PC-9 (cell line): ENCODE measurements at places on chromosomes 7 and 10. TPM values are rescaled to one million over a fixed set of nuclear protein-coding genes. Genes with fewer than 3 reads are reported as not detected.

The AMPH gene
- total RNA-seq, result not detected in 2 replicates

The TRPV5 gene
- total RNA-seq, result not detected in 2 replicates

The NRP1 gene
- 21.7 and 30.5 TPM in 2 replicates for total RNA-seq

The CEP55 gene
- total RNA-seq, result 29.6 and 38.9 TPM in 2 replicates

The BLNK gene
- 0.98 and 1.0 TPM in 2 replicates for total RNA-seq

The OR2A42 gene
- total RNA-seq, result not detected in 2 replicates

The SP8 gene
- not detected in 2 replicates for total RNA-seq

The MET gene
- total RNA-seq, result 237 and 287 TPM in 2 replicates

The VIM gene
- total RNA-seq, result 14.8 TPM in 2 replicates

The HECW1 gene
- 0.48 and 2.7 TPM in 2 replicates for total RNA-seq

The OLAH gene
- total RNA-seq, result not detected in 2 replicates

The SVOPL gene
- total RNA-seq, result 0.70 and 1.0 TPM in 2 replicates

The PDZD7 gene
- total RNA-seq, result 2.3 and 2.8 TPM in 2 replicates

The HSPA12A gene
- total RNA-seq, result 11.3 and 12.1 TPM in 2 replicates

GRCh38 chr7:74027683-74028320 lies at the start of gene ELN:
Gene ELN, plus strand, starts transcription at chr7:74028173. Its CDS starts 15 bp downstream, at chr7:74028188.
- no peak for DNase-seq

DNA sequence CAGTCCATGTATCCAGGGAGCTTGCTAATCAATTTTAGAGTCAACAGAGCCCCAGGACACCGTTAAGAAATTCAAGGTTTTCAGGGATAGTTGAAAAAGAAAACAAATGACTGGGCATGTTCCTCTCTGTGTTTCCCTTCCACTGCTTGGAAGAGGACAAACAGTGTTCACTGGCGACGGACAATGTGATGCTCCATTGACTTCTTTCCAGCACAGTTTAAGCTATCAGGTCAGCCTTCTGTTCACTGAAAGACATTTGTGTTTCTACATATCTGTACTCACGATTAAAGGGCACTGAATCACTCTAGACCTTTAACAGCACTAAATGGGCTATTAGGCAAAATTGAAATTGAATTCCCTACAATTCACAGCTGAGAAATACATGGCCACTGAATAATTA lies 123.6 kb downstream of the RNLS start:
- DNase-seq, result no peak

GRCh38 chr10:50613150-50613549 lies 10.6 kb downstream of the SGMS1 start:
- no peak for DNase-seq

DNA sequence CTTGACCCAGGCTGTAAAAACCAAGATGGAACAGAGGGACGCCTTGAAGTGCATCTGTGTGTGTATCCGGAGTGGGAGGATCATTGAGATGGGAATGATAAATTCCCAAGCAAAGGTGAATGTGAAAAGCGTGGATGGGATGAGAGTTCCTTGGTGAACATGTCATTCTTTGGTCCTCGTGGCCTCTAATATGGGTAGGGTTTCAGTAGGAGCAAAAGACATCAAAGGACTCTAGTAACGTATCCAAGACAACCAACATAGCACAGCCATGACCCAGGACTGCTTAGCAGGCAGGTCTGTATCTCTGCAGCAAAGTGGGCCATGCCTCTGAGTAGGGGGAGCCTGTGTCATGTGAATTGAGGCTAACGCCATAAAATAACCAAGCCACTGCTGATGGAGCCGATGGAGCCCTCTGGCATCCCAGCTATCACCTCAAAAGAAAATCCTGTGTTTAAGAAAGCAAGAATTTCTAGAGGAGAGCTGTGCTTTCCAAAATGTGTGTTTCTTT lies 98.6 kb downstream of the CCDC3 start:
- no peak for DNase-seq

DNA sequence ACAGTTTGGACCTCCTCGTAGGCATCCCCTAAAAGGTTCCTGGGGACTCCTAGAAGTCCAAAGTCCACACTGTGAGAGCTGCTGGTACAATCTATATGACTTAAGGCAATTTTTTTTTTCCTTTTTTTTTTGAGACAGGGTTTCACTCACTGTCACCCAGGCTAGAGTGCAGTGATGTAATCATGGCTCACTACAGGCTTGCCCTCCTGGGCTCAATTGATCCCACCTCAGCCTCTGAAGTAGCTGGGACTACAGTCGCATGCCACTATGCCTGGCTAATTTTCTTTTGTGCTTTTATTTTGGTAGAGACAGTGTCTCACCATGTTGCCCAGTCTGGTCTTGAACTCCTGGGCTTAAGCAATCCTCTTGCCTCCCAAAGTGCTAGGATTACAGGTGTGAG lies 4.6 kb upstream of the SPOCK2 start:
- peak; percentile 24 for DNase-seq

DNA sequence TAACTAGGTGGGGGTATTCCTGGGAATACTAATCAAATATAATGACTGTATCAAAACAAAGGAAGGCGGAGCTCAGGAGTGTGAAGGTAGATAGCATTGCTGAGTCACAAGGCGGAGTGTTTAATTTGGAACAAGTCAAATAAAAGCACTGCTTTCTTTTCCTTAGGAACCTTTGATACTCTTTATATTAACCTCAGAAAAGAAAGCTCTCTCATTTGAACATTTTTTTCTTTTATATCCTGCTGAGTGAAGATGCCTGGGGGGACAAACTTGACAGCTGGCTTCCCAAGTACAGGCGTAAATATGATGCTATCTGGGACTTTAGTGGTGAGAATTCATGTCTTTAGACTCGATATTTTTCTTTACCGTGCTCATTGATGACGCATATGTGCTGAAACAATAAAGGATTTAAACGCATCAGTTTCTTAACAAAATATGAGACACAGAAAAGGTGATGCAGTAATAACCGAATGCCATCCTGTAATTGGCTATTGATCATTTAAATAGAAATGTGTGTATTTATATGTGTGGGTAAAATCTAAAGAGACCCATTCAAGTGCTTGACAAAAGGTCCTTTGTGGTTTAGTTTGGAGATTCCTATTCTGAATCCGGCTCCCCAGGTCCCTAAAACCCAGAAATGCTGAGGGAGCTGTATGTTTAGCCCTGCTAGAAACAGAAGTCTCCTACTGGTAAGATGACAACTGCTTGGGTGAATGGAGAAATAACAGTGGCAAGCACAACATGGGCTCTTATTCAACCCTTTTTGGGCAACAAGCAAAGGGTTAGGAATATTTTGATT lies 102.7 kb downstream of the PRTFDC1 start:
- DNase-seq, result peak; percentile 90

GRCh38 chr10:101123085-101123814 lies 7.8 kb upstream of the TLX1 start:
- DNase-seq, result peak; percentile 9

GRCh38 chr10:92830478-92831389 lies 17.6 kb upstream of the EXOC6 start:
- DNase-seq, result no peak

DNA sequence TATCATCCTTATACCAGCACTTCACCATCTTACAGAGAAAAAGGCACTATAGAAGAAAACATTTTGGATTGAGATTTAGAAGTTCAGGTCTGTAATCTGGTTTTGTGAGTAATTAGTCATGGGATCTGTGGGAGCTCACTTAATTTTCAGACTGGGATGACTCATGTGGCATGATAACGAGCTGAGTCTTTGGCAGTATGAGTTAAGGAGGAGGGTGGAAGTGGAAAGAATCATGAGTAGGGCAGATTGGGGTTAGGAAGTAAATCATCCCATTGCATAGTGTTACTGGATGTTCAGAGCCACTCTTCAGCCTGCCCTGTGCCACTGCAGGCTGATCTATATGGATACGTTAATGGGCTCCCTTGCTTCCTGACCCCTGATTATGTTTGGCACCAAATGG lies 64.9 kb downstream of the ZNF92 start:
- DNase-seq, result peak; percentile 46

DNA sequence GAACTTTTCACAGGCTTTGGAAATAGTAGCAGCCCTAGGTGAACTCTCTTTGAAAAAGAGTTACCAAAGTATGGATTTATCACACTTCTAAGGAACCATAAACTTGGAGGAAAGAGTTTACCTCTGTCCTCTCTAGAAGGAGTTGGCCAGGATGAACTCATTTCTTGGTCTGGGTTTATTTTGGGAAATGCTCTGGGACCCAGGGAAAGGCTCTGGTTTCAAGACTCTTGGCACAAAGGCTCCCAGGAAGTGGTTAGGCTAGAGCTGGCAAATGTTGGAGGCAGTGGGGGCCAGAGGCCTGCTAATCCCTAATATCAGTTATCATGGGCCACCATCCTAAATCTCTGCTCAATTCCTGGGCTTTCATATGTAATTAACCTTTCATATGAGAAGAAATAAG lies 36.3 kb upstream of the CDK6 start:
- DNase-seq, result no peak

DNA sequence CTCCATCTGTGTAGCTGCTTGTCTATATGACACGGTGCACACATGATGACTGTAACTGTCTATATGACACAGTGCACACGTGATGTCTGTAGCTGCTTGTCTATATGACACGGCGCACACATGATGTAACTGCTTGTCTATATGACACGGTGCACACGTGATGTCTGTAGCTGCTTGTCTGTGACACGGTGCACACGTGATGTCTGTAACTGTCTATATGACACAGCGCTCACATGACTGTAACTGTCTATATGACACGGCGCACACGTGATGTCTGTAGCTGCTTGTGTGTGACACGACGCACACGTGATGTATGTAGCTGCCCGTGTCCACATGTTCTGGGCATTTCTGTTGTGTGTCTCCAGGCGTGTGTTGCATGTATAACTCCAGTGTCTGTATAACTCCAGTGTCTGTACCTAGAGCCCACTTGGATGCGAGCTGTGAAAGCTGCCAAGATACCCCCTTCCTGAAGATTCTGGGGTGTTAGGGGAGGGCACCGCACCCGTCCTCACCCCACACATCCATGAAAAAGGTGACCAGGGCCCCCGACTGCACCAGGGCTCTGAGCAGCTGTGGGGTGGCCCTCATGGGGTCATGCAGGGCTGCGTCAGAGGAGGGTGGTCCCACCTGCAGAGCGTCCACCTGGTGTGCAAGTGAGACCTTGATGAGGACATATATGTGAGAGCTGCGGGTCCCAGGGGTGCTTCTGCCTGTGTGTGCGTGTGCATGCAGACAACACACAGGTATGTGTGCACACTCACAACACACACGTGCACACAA lies 137.9 kb downstream of the ELFN1 start:
- peak; percentile 23 for DNase-seq

DNA sequence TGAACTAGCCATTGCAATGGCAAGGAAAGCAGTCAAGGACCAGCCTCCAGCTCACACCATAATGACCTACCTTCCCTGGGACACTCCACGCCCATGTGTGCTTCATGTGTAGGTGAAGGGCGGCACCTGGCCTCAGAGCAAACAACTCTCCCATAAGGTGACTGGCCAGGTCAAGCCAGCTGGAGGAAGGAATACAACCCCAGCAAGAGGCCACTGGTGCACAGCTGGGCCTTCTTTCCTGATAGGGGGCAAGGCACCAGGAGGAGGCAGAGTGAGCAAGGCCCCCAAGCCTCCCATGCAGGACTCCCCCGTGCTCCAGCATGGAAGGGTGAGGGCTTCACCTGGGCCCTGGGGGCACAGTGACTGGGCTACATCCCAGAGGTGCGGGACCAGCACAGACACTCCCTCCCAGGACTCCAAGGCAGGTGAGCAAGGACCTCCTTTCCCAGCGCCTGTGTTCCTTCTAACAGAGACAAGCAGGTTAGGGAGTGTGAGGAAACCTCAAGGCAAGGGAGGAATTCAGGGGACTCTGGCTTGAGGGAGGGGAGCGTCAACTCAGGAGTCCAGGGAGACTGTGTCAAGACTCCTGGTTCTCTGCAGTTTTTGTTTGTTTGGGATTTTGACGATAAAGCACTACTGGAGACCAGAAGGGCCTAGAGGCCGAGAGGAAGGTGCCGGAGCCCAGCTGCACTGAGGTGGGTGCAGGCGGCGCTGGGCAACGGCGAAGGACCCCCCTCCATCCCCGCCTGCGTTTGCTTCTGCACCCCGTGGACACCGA lies 1.7 kb downstream of the PTPRN2 start:
- no peak for DNase-seq

GRCh38 chr7:10803720-10804119 lies 170.0 kb upstream of the PHF14 start:
- no peak for DNase-seq

GRCh38 chr7:117669818-117670217 lies 190.0 kb downstream of the CFTR start:
- no peak for DNase-seq

- no peak for DNase-seq
Measured at GRCh38 chr10:50607356-50607925, 16.3 kb downstream of the SGMS1 start.

GRCh38 chr10:24901686-24902399 lies 50.6 kb downstream of the PRTFDC1 start:
- peak; percentile 69 for DNase-seq

GRCh38 chr7:20279979-20280378 lies 50.7 kb upstream of the ITGB8 start:
- DNase-seq, result no peak

DNA sequence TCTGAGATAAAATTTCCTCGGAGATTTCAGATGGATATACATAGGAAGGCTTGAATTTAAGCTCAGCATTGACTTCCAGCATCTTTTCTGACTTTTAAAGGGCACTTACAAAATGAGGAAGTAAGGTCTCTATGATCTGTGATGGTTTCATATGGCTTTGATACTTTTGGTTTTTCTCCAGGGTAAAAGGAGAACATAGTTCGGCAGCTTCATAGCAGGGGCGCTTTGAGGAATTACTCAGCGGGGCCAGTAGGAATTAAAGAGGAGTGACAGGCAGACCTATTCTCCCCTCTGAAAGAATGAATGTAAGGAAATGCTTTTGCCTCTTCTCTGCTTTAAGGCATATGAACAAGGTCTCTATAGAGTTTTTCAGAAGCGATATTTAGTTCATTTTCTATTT lies 80.0 kb upstream of the PCDH15 start:
- no peak for DNase-seq

DNA sequence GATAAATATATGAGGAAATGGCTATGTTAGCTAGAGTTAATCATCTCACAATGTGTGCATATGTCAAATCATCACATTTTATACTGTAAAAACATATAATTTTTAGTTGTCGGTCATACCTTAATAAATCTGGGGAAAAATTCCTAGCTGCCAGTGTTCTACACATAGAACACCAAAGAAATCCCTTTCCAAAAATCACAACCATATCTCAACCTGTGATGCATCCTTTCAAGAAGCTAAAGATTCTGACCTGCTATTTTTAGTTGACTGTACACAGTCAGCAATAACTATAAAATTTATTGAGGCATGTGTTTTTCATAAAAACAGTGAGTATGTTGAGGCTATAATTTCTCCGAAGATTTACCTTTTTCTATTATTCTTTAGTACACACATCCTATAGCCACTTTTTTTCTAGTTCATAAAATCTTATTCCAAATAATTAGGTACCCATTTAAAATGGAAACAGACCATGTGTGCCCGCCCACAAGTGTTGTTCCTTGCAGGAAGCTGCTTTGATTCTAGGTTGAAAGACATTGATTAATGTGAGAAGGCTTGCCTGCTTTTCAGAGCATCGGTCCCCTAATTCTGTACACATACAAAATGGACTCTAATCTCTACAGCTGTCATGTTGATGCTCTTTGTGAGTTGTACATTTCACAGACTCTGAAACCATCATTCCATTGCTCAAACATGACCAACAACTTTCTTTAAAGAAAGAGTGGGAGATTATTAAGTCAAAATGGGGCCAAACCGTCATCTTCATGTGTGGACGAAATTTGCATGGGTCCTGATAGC lies 117.5 kb upstream of the LRRN3 start:
- no peak for DNase-seq
